ENCODE measurements at places on chromosomes 1 and 21.

GRCh38 chr1:201999625-202000238 lies 10.7 kb upstream of the ELF3 start:
- peak; percentile 15 for DNase-seq

- DNase-seq: peak; percentile 42
These were observed 16.4 kb upstream of the RAB29 start for GRCh38 chr1:205791568-205792180.

DNA sequence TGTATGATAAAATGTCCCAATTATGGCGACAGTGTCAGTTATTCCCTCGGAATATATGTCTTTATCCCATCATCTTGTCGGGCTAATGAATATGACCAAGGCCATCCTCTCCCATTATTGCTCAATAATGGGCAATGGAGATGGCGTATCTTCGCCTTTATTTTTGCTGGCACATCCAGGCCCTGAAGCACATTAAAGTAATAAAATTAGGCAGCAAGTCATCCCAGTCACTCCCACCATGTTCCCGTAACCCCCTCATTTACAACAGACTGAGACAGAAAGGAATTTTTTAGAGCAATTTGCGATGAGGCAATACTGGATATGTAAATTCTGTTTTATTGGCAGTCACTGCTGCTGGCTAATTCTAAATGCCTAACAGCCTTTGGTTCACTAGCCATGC lies 35.3 kb downstream of the CLIC6 start:
- no peak for DNase-seq

DNA sequence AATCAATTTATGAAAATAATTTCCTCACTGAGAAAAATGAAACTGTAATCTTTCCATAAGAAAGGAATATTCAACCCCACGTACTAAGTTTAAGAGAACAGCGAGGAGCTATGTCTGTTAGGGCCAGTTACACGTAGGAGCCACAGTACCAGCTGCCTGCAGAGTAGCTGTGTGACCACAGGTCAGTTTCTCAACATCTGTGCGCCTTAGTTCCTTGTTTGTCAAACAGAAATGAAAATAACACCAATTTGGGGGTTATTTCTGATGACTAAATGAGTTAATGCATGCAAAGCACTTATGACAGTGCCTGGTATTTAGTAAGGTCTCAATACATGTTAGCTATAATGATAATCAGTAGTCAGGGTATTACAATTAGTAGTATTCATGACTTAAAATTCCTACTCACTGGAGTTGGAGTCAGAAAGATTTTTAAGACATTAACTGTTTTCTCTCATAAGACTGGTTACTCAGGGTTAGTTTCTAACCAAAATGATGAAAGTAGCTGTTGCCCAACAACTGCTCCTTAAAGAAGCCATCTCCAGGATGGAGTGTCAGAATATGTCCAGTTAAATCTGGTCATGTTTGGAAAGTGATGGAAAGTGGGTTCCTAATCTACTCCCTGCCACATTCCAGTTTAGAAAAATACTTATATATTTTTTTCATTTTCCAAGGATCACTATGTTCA lies 85.8 kb upstream of the ZNF648 start:
- no peak for DNase-seq
